ENCODE measurements at places on chromosomes 3 and 15.

GRCh38 chr15:49103002-49103401 lies 52.4 kb downstream of the COPS2 start:
- DNase-seq = no peak

- DNase-seq = no peak
These were observed 393.7 kb downstream of the FEZF2 start for GRCh38 chr3:61979638-61980037.

DNA sequence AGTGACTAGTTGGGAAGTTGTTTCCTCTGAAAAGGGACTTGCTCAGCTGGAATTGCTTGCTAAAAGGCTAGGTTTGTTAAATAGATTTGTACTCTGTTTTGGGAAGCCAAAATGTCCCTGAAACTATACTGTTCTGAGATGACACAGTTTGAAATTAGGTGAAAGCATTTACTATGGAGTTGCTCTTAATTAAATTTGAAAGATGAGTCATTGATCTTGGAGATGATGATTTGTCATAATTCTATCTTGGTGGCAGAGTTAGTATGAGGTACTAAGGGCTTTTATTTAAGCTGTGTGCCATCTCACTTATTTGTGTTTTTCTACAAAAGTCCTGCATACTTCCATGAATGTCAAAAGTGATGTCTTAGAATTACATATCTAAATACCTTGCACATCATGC lies 320.9 kb downstream of the PTPRG start:
- no peak for DNase-seq

DNA sequence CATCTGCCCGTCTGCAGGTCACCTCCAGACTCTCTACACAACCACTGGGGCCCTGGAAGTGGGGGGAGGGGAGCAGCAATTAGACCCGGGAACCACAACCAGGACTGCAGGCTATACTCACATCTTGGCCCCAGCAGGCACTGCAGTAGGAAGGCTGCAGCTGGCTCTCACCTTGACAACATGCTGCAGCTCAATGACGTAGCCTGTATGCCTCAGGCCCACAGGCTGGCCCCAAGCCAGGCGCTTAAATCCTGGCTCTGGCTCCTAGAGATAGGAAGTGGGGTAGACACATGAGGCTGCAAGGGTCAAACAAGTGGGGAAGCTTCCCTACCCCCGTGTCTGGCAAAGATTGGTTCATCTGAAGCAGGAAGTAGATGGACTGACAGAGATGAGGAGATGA lies 4.6 kb upstream of the QRICH1 start:
- no peak for DNase-seq

GRCh38 chr3:100709842-100710260 lies 557 bp downstream of the TFG start:
- DNase-seq = no peak

- DNase-seq = no peak
These were observed 495 bp upstream of the MYEF2 start for GRCh38 chr15:48178648-48178931.

DNA sequence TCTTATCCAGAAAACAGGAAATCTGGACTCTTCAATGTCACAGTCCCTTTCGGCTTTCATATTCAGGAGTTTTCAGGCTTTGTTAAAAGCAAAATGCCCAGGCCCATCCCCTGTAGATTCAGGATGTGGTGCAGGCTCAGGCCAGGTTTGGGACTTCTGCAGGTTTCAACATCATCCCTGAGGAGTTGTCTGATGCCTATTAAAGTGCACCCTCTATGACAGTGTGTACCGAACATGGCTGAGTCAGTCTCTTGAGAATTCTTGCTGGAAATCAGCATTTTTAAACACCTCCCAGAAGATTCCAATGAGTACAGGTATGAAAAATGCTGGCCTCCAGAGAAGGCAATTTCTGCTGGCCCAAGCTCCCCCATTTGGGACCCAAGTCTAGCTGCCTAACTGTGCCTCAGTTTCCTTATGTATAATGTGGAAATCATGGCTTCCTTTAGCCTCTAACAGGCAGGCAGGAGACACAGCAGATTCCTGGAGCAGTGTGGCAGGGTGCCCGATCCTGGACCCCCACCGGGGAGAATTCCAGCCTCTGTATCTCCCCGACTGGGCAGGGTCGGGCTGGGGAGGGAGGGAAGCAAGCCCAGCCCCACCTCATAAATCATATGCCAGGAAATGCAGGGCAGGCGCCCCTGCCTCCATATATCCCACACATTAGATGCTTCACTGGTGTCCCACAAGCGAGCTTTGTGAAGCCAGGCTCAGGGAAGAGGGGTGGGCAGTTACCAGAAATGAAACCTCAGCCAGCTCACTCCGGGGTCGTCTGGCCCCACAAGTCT lies 44.4 kb upstream of the SLC6A11 start:
- no peak for DNase-seq

DNA sequence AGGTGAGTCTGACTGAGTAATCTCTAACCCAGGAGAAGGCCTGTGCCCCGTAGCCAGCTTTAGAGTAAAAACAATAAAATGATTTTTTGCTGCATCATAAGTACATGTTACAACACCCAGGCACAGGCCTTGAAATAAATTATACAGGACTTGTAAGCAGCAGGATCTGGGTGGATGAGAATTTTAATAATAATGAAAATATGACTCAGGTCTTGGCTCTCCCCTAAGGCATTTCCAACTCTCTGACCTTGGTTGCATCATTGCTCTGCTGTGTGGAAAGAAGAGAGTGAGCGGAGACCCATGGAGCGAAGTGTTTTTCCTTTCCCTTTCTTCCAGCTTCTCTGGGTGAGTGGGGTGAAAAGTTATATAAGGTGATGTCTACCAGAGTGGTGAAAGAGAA lies 44.6 kb downstream of the EOMES start:
- DNase-seq = no peak

GRCh38 chr15:72312605-72313447 lies 7.1 kb downstream of the CELF6 start:
- peak; percentile 38 for DNase-seq

DNA sequence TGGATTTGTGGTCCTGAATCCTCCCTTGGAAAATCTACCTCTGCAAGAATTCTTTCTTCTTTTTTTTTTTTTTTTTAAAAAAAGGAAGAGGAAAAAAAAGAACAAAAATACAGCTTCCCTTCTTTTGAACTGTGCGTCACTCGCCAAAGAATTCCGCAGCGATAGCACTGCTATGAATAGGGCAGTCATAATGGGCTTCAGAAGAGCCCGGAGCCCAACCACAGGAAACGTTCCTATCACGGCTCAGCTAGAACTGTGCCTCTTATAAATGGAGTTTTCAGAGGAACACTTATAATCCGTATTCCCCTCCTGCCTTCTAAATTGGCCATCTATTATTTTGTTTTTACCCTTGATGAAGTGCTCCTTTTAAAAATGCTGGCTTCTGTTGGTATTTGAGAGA lies 227.7 kb downstream of the ADAMTS17 start:
- no peak for DNase-seq

DNA sequence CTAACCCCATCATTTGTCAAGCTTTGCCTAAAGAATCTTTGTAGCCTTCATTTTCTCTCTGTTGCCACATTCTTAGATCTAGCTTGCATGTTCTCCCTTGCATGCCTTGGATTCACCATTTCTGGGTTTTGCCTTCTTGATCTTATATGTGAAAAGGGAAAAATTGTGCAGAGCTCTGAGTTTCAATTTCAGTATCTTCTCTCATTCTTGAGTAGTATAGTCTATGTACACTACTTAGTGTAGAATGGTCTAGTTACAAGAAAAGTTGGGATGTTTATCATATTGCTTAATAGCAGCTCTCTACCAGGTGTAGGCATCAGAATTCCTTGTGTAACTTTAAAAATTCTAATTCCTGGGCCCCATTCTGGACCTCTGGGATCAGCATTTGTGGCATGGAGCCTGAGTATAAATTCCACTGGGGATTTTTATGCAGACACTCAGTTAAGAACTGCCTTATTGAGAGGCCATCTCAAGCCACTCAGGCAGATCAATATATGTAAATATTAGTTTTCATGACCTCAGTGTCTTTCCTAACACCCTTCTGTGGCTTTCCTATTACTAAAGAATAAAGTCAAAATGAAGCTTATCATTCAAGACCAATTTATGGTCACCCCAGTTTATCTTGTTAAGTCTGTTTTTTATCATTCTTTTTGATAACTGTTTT lies 23.4 kb downstream of the GTF2E1 start:
- DNase-seq = no peak

DNA sequence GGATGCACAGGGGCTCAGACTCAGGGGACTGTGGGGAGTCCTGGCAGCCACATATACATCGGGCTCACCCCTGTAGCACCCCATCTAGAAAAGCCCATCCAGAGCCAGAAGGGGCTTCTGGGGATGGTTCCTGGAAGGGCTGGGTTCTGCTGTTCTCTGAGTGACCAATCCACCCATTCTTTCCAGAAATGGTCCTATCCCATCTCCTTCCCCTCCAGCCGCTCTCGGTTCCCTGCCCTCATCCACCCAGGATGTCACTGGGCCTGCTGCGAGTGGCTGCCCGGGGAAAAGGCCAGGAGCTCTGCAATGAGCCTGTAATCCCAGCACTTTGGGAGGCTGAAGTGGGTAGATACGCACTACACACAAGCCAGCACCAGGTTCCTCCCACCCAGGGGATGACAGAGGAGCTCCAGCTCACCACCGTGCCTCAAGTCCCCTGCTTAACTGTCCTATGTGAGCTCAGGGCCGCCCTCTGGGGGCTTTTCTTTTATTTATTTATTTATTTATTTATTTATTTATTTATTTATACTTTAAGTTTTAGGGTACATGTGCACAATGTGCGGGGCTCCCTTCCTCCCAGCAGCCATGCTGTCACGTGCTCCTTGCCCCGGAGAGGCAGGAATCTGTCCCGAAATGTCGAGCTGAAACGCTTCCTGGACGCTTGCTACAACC lies 13.6 kb upstream of the CSK start:
- DNase-seq = no peak

- DNase-seq = no peak
These were observed 12.5 kb downstream of the SMAD6 start for GRCh38 chr15:66714543-66714981.

GRCh38 chr3:42085641-42086376 lies 5.3 kb upstream of the TRAK1 start:
- DNase-seq = no peak

- no peak for DNase-seq
These were observed 32.1 kb downstream of the CYFIP1 start for GRCh38 chr15:22948056-22948455.

- DNase-seq = no peak
These were observed 89.0 kb downstream of the IQSEC1 start for GRCh38 chr3:12984023-12984823.

Measured in stimulated activated CD8-positive, alpha-beta memory T cell treated with anti-CD3 and anti-CD28 coated beads, Interleukin-15, amount 100 ng/mL, for 48 hours (primary cell).